HepG2 (cell line): ENCODE measurements at places on chromosomes 13 and 19.

DNA sequence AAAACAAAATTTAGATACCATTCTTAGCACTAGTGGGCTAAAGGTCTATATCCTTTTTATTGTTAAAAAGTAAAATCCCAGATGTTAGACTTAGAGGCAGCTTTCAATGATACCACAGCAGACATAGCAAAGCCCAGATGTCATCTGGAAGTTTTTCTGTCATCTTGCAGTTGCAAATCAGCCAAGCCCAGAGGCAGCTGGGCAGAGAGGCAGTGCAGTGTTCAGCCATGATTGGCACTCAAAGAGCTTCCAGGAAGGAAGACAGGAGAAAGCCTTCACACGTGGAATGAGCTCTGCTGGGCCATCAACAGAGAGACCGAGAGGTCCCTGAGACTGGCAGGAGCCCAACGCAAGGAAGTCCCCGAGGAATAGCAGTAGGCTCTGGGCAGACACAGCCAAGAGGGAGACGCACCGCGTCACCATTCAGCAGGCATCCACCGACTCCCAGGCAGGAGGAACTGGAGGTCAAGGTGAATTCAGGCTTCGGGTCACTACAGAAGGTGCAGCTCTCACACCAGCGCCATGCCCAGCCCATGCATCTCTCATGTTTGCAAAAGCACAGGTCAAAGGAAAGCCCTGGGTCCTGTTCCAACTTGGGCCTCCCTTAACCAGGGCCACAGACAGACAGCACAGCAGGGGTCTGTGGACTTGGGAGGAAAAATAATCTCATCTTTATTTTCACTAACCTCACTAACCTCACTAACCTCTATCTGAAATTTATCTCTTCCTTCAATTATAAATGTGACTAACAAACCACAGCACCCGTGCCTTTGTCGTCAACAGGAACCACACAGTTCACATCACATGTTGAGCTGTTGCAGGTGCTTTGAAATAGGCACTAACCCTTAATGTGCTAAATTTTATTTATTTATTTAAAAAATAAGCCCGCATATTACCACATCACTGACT lies 54.9 kb downstream of the TUBGCP3 start:
- no peak for DNase-seq

- no peak for DNase-seq
Measured at GRCh38 chr13:27825072-27825471, 32.8 kb downstream of the GSX1 start.

- no peak for DNase-seq
Measured at GRCh38 chr13:77014906-77015685, 11.9 kb downstream of the FBXL3 start.

GRCh38 chr19:47094557-47095475 lies 18.8 kb downstream of the ZC3H4 start:
- DNase-seq: peak; percentile 85

DNA sequence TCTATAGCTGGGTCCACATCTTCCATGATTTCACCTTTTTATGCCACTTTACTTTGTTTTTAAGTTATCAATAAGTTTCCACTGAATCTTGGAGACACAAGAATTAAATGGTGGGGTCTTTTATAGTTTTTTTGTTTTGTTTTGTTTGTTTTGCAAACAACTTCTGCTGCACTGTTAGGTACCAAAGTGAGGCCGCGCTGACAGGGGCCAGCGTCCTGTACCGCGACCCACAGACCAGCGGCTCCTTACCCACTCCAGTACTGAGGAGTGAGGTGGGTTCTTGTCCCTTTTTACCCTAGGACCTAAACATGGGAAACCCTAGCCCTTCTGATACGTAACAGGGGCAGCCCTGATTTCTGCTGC lies 75.8 kb upstream of the MCF2L start:
- no peak for DNase-seq

DNA sequence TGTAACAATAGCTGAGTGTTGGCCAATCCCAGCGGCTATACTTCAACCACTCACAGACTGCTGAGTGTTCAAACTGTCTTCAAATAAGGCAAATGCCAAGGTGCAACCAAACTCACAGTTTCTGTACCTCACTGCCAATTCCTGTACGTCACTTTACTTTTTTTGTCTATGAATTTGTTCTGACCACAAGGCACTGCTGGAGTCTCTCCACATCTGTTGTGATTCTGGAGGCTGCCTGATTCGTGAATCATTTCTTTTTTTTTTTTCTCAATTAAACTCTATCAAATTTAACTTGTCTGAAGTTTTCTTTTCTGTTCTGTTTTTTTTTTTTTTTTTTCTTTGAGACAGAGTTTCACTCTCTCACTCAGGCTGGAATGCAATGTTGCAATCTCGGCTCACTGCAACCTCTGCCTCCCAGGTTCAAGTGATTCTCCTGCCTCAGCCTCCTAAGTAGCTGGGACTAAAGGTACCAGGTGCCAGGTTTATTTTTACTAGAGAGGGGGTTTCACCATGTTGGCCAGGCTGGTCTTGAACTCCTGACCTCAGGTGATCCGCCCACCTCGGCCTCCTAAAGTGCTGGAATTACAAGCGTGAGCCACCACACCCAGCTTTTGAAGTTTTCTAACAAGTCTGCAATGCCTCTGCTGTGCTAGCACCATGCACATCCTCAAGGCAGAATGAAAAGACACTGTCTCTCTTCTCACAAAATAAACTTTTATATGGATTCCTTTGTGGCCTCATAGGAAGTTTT lies 401.7 kb downstream of the IRS2 start:
- no peak for DNase-seq

GRCh38 chr13:114315074-114315785 lies 927 bp downstream of the CHAMP1 start:
- DNase-seq: no peak
